ENCODE measurements at places on chromosomes 5 and 9.

GRCh38 chr5:14502294-14502690 is 79.3 kb upstream of the OTULINL start:
- DNase-seq = no peak

- no peak for DNase-seq
Measured at GRCh38 chr5:83085106-83085505, 7.8 kb downstream of the XRCC4 start.

DNA sequence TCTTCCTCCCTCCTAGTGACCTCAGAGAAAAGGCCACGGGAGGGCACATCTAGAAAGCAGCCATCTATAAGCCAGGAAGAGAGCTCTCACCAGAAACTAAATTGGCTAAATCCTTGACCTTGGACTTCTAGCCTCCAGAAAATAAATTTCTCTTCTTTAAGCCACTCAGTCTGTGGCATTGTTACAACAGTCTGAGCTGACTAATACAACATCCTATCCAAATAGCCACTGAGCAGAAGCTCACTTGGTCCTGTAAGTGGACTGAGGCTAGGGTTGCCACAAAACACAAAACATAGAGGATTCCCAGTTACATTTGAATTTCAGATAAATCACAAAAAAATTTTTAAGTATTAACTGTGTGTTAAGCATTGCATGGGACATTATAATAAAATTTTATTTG is 383.4 kb downstream of the MLLT3 start:
- no peak for DNase-seq

GRCh38 chr9:13665418-13666066 is 386.1 kb upstream of the MPDZ start:
- DNase-seq = no peak

DNA sequence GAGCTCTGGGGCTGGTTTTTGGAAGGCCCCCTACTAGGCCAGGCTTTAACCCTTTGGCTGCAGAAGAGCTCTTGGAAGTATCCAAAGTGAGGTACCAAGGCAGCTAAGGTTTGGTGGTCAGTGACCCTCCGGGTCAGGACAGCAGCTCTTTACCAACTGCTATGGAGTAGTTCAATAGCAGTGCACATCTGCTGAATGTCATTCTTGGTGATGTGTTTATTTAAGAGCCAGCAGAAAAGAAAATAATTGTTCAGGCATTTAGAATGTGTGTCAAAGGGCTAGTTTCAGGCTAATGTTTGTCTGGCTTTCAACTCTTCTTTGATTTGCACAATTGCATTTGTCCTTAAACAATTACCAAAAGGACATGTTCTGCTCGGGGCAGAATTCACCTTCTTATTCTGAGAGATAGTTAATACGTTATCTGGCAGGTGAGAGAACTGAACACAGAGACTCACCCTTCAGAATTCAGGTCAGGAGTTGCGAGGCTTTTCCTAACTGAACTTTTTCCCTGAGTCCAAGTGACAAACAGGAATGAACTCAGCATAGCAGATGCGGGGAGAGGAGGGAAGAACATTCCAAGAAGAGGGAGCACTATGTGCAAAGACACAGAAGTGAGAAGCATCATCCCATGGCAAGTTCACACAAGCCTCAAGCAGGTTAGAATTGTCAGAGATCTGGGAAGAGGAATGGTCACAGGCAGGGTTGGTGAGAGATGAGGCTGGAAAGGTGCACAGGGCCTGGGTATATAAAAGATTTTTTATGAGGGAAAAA is 556.7 kb upstream of the TLE4 start:
- no peak for DNase-seq

GRCh38 chr5:132459031-132459982 is 31.3 kb downstream of the IRF1 start:
- no peak for DNase-seq

GRCh38 chr9:78691542-78691941 is 394.6 kb downstream of the PSAT1 start:
- DNase-seq = no peak

- DNase-seq = no peak
Measured at GRCh38 chr5:30103452-30104202, 1089.9 kb upstream of the CDH6 start.

- DNase-seq = no peak
Measured at GRCh38 chr5:93649234-93649900, 66.3 kb downstream of the NR2F1 start.

DNA sequence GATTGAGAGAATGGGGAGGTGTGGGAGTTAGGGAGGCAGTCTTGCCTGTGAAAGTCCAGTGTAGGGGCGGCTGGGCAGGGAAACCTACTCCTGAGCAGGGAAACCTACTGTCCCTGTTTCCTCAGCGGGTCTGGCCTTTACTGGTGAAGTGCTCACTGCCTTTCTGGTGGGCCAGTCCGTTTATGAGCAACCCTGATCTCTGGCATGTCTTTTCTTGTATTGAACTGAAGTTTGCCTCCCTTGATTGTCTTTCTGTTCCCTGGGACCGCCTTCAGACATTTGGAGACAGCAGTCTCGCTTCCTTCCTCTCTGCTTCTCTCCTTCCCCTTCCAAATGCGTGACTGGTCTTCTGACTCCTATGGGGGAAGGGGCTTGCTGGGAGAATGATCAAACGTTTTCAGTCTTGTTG is 2.9 kb downstream of the SNX18 start:
- no peak for DNase-seq

- no peak for DNase-seq
Measured at GRCh38 chr9:34570376-34570775, 19.1 kb downstream of the CNTFR start.

GRCh38 chr9:103281126-103281525 is 286.0 kb downstream of the CYLC2 start:
- DNase-seq = no peak

GRCh38 chr5:96668725-96669124 is 6.5 kb downstream of the CAST start:
- no peak for DNase-seq

DNA sequence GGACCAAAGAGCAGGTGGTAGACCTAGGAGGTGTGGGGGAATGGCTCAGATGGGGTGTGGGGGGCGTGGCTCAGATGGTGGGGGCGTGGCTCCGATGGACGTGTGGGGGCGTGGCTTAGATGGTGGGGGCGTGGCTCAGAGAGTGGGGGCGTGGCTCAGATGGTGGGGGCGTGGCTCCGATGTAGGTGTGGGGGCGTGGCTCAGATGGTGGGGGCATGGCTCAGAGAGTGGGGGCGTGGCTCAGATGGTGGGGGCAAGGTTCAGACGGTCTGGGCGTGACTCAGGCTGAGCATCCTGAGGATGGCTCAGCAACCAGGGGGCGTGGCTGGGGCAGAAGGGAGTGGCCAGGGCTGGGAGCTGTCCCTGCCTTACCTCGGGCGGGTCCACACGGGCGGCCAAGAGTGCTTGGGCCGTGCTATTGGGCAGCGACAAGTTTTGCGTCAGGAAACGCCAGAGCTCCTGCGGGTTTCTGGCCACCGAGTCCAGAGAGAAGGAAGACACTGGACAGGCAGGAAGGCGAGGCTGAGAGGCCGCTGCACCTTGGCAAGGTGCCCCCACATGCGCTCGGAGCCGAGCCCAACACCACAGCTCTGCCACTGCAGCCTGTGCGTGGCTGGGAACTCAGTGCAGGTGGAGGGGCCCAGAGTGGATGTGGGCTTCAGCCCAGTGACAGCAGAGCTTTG is 5.9 kb downstream of the ABCA2 start:
- DNase-seq = no peak

DNA sequence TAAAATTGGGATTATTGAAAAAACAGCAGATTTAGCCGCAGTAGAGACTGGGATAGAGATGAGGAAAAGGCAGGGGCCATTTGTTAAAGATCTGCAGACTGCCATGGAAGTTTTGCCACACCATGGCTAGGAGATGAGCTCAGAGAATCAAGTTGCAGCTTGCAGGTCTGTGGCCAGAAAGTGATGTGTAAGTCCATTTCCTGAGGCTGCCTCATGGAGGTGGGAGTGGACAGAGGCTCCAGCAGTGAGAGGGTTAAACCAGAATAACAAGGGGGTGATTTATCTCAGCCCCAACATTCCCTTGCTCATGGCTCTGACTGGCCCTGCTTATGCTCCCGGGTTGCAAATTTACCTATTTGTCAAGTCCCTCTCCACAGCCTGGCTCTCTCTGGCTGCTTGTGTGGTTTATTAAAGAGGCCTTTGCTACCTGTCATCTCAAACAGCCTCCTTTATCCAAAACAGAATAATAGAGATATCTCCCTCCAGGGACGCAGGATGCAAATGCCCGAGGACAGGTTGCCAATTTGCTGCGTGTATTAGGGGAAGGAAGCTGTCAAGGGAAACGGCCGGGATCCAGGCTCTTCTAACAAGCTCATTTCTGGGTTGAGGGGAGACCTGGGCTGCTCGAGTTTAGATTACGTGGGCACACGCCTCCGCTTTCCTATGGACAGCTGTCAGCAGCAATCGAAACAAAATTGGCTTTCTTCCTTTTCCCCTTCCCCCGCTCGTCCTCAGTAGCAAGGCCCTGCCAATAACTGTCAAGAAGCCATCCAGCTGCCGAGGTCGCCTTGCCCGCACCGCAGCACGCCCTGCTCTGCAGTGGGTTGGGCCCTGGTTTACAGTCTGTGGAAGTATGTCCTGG is 72.8 kb upstream of the PITX1 start:
- no peak for DNase-seq

DNA sequence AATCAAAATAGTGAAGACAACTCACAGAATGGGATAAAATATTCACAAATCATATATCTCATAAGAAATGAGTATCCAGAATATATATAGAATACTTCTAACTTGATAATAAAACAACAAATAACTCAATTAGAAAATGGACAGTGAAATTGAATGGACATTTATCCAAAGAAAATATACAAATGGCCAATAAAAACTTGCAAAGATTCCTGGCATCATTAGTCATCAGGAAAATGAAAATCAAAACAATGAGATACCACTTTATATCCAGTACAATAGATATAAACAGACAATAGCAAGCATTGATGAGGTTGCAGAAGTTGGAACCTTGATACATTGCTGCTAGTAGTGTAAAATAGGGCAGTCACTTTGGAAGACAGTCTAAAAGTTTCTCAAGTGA is 12.8 kb upstream of the TLR4 start:
- no peak for DNase-seq

DNA sequence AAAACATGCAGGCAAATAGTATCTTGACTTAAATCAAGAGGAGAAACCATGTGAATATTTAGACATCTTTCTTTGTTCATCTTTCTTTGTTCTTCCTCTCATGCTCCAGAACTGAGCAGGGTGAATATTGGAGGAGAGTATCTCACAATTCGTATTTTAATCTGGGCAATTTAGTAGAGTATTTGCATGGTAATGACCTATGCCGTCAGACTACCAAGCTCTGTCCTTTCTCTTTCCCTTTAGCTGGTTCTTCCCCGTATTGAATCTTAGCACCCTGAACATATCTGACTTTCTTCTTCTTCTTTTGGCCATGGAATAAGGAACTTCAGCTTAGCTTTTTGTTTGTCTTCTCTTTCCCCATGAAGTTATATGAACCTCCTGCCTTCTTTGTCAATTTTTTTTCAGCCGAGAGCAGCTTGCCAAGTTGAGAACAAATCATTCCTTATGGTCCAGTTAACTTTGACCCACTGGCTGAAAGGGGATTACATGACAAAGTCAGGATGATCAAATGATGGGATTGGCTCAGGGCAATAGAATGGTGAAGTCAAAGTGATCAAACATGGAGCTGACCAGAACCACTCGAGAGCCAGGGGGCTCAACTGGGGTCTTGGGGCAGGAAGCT is 95.8 kb downstream of the DAPK1 start:
- no peak for DNase-seq

DNA sequence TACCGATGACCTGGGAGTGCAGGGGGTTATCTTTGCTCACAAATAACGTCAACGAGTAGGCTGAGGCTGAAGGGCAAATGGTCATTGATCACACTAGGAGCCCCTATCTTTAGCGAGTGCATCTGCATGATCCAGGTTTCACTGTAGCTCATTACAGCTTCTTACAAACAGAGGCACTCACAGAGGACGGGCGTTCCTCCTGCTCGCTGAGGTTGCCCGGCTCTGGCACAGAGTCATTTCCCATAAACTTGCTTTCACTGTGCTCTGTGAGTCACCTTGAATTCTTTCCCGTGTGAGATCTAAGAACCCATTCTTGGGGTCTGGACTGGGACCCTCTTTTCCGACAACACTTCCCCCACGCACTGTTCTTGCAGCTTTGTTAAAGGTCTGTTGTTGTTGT is 1.9 kb upstream of the PAEP start:
- DNase-seq = no peak

DNA sequence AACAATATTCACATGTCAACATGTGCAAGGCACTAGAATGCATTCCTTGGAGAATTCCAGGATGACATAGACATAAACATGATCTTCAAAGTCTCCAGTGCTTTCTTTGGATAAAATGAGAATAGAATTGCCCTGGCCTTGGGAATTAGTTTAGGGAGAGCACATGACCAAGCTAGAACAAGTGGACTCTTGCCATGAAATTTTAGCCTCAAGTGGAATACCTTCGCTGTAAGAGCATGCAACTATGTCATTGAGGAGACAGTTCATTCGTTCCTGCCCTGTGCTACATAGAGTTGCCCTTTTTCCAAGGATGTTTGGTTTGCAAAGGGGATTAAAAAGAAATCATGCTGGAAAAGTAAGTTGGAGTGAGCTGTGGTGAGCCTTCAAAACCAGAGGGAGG is 42.7 kb downstream of the ZFAND5 start:
- no peak for DNase-seq

- no peak for DNase-seq
Measured at GRCh38 chr9:107972346-107972745, 482.8 kb upstream of the KLF4 start.

DNA sequence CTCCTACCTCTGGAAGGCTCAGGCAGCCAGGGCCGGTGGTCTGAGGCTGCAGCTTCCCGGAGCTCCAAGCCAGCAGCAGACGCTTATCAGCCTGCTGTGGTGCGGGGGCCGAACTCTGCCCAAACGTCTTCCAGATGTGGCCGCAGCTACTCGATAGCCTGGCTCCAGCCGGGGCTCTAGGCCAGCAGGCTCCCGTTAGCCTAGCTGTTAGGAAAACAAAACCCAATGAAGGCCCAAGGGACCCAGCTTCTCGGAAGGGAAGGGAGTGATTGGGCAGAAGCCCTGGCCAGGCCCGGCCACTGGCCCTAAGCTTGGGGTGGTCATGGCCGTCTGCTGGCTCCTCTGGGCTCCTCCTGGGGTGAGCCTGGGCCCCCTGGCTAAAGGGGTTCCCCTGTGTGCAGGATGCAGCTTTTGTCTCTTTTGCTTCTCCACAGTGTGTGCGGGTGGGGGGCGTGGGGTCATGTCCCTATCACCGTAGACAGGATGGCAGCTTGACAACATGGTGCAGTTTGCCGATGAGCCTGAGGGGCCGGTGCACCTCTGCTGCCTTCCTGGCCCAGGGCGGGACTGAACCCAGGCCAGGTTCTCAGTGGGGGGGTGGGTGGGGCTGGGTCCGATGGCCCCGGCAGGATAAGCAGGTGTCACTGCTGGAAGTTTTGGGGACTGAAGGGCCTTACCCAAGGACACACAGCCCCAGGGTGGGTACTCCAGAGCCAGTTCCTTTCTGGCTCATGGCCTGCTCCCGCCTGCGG is 18.7 kb downstream of the MYMK start:
- DNase-seq = peak; percentile 89

DNA sequence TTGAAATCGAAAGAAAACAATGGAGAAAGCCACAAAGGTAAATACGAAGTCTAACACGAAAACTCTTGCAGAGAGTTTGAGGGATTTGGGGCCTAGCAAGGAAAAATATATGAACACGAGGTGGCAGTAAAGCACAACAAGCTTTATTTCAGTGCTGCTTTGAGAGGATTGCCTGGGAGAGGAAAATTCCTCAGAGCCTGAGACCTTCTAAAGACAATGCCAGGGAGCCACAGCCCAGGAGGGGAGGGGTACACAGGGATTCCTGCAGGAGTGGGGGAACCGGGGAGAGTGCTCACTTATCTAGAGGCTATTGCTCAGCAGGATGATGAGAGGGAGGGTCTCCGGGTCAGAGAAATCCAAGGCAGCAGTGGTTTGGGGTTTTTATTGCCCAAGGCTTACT is 134.9 kb upstream of the ADCY2 start:
- no peak for DNase-seq

- DNase-seq = no peak
Measured at GRCh38 chr5:90353254-90353653, 56.3 kb downstream of the CETN3 start.

Measured in coronary artery (tissue), 2 donors.